ENCODE measurements at places on chromosomes 6 and 20. TPM values are rescaled to one million over a fixed set of nuclear protein-coding genes. Genes with fewer than 3 reads are reported as not detected.

GRCh38 chr6:77034161-77034560, 429.1 kb downstream of the HTR1B start:
- no peak overlapping the region for H3K4me3 ChIP-seq
- no peak overlapping the region for H3K27ac ChIP-seq
- no peak for DNase-seq
- no peaks in the 10 kb centered on the region for H3K4me1 ChIP-seq
- H3K27me3 ChIP-seq = no peaks in the 10 kb centered on the region

DNA sequence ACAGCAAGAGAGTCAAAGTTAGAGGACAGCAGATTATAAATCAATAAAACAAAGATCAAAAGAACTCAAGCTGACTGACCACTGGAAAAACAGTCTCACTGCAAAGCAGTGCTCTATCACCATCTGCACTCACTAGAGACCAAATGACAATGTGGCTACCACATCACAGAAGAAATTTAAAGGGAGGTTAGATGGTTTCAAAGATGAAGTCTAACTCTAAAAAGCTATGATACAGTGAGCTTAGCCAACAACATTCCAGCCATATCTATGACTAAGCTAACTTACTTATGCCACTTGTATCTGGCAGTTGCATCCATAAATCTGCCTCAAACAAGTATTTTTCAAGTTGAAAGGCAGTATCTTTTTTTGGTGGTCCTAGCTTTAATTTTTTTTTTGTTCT, 68.6 kb downstream of the ARHGAP18 start:
- no peaks in the 10 kb centered on the region for H3K36me3 ChIP-seq
- H3K4me1 ChIP-seq = peaks cover 34% of the 10 kb centered on the region
- H3K4me3 ChIP-seq = no peak overlapping the region
- H3K27me3 ChIP-seq = no peaks in the 10 kb centered on the region
- H3K27ac ChIP-seq = no peak overlapping the region

DNA sequence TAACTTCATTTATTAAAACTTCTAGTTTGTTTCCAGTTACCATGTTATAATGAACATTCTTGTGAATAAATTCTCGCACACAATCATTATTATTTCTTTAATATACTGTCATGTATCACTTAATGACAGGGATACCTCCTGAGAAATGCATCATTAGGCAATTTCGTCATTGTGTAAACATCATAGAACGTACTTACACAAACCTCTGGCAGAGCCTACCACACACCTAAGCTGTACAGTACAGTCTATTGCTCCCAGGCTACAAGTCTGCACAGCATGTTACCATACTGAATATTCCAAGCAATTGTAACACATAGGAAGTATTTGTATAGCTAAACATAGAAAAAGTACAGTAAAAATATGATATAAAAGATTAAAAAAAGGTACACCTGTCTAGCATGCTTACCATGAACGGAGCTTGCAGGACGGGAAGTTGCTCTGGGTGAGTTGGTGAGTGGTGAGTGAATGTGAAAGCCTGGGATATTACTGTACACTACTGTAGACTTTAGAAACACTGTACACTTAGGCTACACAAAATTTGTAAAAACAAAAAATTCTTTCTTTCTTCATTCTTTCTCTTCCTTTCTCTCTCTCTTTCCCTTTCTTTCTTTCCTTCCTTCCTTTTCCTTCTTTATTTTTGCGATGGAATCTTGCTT, 268.2 kb upstream of the SOX4 start:
- H3K36me3 ChIP-seq = no peaks in the 10 kb centered on the region
- DNase-seq = no peak
- H3K4me1 ChIP-seq = no peaks in the 10 kb centered on the region
- H3K4me3 ChIP-seq = no peak overlapping the region
- no peaks in the 10 kb centered on the region for H3K27me3 ChIP-seq

DNA sequence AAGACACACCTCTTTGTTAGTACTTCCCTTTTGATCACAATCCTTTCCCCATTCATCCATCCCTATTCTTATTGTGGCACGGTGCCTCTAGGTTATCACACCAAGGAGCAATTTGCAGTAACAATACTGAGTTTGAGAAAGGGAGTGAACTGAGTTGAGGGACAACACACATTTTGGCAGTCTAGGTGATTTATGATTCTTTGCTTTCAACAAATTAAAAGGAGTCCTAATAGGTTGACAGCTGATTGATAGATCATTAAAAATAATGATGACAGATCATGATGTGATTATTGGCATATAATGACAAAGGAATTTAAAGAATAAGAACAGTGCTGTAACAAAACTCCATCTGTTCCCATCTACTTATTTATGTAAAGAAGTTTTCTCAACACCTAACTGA, 36.7 kb downstream of the IMPG1 start:
- no peaks in the 10 kb centered on the region for H3K36me3 ChIP-seq
- no peaks in the 10 kb centered on the region for H3K27me3 ChIP-seq
- no peak overlapping the region for H3K4me3 ChIP-seq
- H3K4me1 ChIP-seq = no peaks in the 10 kb centered on the region
- no peak overlapping the region for H3K27ac ChIP-seq

- no peaks in the 10 kb centered on the region for H3K36me3 ChIP-seq
- no peaks in the 10 kb centered on the region for H3K27me3 ChIP-seq
- H3K4me3 ChIP-seq = no peak overlapping the region
- no peak for DNase-seq
Observed at GRCh38 chr20:14691994-14692393, 354.6 kb upstream of the FLRT3 start.

DNA sequence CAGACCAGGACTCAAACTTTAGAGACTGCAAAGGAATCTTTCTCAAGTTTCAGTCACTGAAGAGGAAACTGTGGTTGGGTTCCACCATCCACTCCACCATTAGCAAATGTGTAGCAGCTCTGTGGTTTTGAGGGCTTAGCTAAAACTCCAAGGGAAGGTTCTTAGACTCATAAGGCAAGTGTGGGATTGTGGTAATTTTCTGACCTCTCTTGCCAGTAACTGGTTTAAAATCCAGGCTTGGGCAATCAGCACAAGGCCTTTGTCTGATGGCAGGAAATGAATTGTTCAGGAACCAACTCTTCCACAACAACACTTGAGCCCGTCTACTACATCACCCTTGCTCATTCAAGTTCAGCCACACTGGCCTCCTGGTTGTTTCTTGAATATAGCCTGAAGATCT, 68.6 kb upstream of the FBXL4 start:
- H3K4me3 ChIP-seq = no peak overlapping the region
- H3K4me1 ChIP-seq = no peaks in the 10 kb centered on the region
- no peak for DNase-seq
- H3K27ac ChIP-seq = no peak overlapping the region
- no peaks in the 10 kb centered on the region for H3K27me3 ChIP-seq

- H3K27ac ChIP-seq = no peak overlapping the region
- H3K27me3 ChIP-seq = no peaks in the 10 kb centered on the region
- H3K36me3 ChIP-seq = no peaks in the 10 kb centered on the region
- no peaks in the 10 kb centered on the region for H3K4me1 ChIP-seq
- H3K4me3 ChIP-seq = no peak overlapping the region
Observed at GRCh38 chr6:121482751-121483150, 47.3 kb downstream of the GJA1 start.

- no peaks in the 10 kb centered on the region for H3K27me3 ChIP-seq
- no peak for DNase-seq
- H3K4me3 ChIP-seq = no peak overlapping the region
- H3K27ac ChIP-seq = no peak overlapping the region
- no peaks in the 10 kb centered on the region for H3K4me1 ChIP-seq
Observed at GRCh38 chr6:98587555-98587954, 246.8 kb upstream of the POU3F2 start.

DNA sequence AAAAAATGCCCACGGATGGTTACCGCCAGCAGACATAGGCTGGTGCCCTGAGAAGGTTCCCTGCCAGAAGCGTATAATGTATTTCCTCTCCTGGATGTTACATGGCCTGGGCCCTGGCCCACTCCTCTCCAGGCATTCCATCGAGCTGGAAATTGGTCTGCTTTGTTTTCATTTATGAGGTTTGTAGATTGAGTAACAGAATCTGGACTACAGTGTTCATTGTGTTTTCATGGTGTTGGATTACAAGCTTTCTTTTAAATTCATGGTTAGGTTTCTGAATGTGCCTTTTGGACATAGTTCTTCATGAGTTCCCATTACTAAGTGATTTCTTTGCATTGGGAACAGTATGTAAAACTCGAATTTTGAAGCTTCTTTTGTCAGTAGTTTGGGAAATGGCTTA, 6.4 kb downstream of the TIAM2 start:
- no peaks in the 10 kb centered on the region for H3K36me3 ChIP-seq
- no peaks in the 10 kb centered on the region for H3K4me1 ChIP-seq
- no peak for DNase-seq
- H3K4me3 ChIP-seq = no peak overlapping the region
- H3K27ac ChIP-seq = no peak overlapping the region

DNA sequence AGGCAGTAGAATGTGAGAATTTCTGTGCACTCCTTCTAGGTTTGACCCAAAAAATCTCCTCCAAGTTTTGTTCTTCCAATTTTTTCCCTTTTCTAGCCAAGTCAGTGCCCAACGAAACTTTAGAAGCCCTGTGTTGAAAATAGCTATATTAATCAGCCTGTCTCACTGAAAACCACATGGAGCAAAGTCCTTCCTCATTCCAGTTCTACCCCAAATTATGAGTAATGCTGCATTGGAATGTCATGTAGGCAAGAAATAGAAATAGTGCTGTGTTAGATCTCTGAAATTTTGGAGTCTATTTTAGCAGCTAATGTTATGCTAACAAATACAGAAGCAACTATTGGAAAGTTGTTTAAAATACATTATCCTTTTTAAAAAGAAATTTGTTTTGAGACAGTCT, 725.5 kb downstream of the TBC1D32 start:
- no peak for DNase-seq
- no peak overlapping the region for H3K4me3 ChIP-seq
- H3K27me3 ChIP-seq = no peaks in the 10 kb centered on the region
- H3K27ac ChIP-seq = no peak overlapping the region
- H3K4me1 ChIP-seq = no peaks in the 10 kb centered on the region

DNA sequence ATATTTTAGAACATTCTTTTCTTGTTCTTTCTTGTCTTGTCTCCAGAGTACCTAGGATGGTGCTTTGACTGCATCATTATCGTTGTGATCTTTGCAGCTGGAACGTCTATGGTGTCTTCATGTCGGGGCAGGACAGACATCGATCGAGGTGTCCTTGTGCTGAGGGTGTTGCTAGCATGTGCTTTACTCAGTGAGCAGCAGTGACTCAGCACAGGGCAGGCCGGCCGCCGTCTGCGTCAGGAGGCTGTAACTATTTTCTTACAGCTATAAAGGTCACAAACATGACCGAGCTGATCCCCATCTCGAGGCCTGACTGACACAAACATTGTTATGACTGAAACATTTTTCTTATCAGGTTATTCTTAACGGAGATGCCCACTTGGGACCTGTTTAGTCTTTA, 14.9 kb upstream of the CTCFL start:
- H3K4me3 ChIP-seq = no peak overlapping the region
- no peaks in the 10 kb centered on the region for H3K27me3 ChIP-seq
- H3K36me3 ChIP-seq = no peaks in the 10 kb centered on the region
- no peak overlapping the region for H3K27ac ChIP-seq
- DNase-seq = no peak
- H3K4me1 ChIP-seq = no peaks in the 10 kb centered on the region

GRCh38 chr6:149223904-149224351, 93.6 kb upstream of the TAB2 start:
- no peak overlapping the region for H3K27ac ChIP-seq
- H3K4me3 ChIP-seq = no peak overlapping the region
- no peak for DNase-seq
- H3K27me3 ChIP-seq = no peaks in the 10 kb centered on the region
- H3K36me3 ChIP-seq = no peaks in the 10 kb centered on the region

- no peaks in the 10 kb centered on the region for H3K4me1 ChIP-seq
- no peak for DNase-seq
- H3K4me3 ChIP-seq = no peak overlapping the region
- H3K27ac ChIP-seq = no peak overlapping the region
Observed at GRCh38 chr20:47253872-47254271, 102.6 kb downstream of the ZMYND8 start.

GRCh38 chr20:57465486-57465885, 59.5 kb downstream of the CTCFL start:
- H3K27me3 ChIP-seq = no peaks in the 10 kb centered on the region
- H3K36me3 ChIP-seq = no peaks in the 10 kb centered on the region
- no peaks in the 10 kb centered on the region for H3K4me1 ChIP-seq
- no peak overlapping the region for H3K27ac ChIP-seq

- no peak for DNase-seq
- H3K4me3 ChIP-seq = no peak overlapping the region
- H3K4me1 ChIP-seq = no peaks in the 10 kb centered on the region
- H3K27me3 ChIP-seq = no peaks in the 10 kb centered on the region
- H3K27ac ChIP-seq = no peak overlapping the region
- no peaks in the 10 kb centered on the region for H3K36me3 ChIP-seq
Observed at GRCh38 chr20:50487397-50487796, 22.8 kb upstream of the PTPN1 start.

DNA sequence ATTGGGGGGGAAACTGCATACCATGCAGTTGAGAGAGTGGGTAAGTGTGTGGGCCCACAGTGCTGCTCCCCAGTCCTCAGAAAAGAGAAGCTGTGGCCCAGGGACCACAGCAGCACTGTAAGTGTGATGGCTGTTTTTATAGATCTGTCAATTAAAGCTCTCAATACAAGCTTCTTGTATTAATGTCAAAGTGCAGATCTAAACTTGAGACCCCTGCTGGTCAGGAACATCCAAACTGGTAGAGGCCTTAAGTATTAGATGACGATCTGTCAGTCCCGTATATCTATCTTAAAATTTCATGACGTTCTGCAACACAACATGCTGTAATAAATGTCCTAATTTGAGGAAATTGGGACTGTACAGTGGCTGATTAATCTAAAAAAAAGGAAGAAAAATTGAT, 74.8 kb downstream of the TULP4 start:
- H3K4me3 ChIP-seq = no peak overlapping the region
- H3K27ac ChIP-seq = no peak overlapping the region

Gene LPIN3
- total RNA-seq = 17.6 TPM

Gene TBX18
- 0.34 TPM for total RNA-seq

Gene GUCA1A
- 0.12 TPM for total RNA-seq

Gene HSF2
- 3.8 TPM for total RNA-seq

Gene TRIM10
- not detected for total RNA-seq
